ENCODE measurements at places on chromosomes 5 and 9.

GRCh38 chr5:160020964-160021363, 12.0 kb downstream of the TTC1 start:
- no peak for DNase-seq

DNA sequence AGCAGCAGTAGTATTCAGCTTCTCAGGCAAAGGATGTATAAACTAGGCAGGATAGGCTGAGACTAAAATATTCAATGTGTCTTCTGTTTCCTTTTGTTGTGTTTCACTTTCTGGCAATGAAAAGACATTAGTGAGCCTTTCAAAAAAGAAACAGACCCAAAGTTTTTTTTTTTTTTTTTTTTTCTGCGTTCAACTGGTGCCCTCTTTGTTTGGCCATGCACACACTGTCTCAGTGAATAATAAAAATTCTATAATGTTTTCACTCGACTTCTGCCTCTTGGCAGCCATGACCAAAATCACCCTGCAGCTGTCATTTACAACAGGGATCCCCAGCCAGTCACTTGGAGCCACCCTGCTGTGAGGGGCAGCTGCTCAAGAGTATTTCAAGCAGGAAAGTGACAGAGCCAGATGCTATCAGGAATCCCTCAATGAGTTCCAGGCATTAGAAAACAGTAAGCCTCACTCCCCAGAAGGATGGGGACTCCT, 44.0 kb upstream of the MAN2A1 start:
- DNase-seq: no peak

DNA sequence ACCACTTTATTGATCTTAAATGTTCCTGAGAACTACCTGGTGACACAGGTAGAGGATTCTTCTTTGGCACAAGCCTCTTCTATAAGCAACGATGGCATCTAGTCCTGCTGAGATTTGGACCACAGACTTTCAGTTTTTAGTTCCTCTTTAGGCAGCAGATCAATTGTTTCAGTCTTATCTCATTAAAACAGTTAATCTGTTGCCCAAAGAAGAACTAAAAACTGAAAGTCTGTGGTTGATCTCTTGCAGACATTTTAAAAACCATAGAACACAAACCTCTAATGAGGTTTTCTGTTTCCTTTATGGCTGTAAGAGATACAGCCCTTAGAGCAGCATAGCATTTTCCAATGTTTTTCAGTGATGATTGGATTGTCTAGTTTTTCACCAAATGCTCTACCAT, 480.9 kb downstream of the MTRR start:
- DNase-seq: no peak

DNA sequence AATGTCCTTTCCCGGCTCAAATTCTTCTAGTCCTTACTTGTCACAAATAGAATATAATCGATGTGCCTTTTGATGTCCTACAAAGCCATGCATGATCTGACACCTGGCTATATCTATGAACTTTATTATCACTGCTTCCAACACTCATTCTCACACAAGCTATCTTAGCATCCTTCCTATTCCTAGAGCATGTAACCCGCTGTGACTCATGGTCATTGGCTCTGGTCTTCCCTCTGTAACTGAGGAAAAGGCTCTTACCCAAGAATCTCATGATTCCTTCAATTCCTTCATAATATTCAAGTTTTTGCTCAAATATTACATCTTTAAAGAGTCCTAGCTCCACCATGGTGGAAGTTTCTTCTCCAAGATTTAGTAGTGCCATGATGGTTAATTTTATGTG, 480.0 kb upstream of the PAPPA start:
- no peak for DNase-seq

DNA sequence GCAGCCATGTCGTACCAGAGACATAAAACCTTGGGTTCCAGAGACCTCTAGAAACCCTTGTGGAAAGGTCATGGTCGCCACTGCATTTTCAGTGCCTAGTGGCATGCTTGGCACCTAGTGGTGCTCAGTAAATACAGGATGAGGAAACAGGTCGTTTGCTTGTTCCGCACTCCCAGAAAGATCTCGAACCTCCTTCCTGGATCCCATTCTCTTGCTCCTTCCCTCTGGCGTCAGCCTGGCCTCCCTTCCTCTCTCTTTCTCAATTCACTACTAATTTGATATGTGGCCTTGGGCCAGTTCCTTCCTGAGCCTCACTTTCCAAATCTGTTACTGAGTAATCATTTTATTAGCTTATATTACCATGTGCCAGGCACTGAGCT, 4.4 kb downstream of the NDST1 start:
- no peak for DNase-seq

DNA sequence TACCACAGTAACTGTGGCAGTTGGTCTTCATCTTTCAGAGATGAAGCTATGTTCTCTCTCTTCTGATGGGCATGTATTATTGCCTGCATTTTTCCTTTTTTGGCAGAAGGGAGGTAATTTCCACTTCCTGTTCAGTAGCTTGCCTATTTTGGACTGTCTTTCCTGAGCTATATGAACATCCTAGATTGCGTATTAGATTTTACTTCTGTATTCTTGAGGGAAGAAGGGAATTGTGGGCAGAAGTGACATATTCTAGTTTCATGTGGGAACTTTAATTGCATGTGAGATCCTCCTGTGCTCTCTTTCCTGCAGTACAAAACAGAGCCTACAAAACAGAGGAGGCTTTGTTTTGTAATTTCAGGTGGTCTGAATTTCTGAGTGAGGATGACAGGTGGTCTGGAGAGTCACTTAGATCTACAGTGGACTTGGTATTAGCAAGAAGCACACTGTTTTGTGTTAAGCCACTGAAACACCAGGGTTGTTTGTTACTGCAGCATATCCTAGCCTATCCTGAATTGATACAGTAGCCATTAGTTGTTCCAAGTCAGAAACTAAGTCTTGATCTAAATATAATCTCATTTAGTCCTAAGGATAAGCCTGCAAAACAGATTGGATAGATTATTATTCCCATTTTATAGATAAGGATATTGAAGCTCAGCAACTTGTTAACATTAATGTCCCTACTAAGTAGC, 68.1 kb downstream of the AOPEP start:
- no peak for DNase-seq

- DNase-seq: no peak
Observed at GRCh38 chr5:44336708-44337107, 52.5 kb downstream of the FGF10 start.

DNA sequence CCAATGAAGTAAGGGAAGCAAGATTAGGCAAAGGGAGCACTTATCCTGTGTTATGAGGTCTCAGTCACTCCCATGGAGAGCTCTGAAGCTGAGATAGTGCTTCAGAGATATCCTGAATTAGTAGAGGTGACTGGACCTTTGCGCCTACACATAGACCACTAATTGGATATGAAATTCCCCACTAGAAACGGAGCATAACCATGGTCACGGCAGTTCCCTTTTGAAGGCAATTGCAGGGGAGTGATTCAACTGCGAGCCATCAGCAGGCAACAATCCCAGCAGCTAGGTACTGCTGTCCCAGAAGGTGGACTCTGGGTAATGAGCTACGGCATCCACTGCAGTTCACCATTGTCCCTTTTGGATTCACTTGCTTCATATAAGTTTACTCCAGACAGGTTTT, 267.7 kb upstream of the RASA1 start:
- DNase-seq: no peak

DNA sequence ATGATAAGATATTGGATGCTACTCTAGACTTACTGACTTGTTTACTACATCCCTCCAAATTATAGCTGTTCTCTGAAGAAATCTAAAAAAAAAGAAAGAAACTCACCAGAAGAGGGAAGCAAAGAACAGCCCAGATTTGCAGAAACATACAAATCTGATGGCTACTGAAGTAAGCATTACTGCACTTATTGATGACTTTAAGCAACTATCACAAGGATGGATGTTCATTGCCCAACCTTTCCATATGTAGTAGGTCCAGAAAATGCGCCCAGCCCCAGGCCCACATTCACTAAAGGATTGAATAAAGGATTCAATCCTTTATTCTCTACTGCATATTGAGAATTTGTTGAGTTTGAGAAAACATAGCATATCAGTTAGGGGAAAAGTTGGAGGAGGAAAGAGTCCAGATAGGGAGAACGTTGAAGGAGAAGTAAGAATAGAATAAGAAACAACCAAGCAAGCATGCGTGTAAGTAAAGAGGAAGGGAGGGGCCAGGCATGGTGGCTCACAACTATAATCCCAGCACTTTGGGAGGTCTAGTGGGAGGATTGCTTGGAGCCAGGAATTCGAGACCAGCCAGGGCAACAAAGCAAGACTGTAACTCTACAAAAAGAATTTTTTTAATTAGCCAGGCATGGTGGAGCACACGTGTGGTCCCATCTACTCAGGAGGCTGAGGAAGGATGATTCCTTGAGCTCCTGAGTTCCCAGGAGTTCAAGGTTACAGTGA, 33.8 kb upstream of the DTWD2 start:
- no peak for DNase-seq

GRCh38 chr5:150217873-150218692, 28.2 kb downstream of the SLC6A7 start:
- DNase-seq: peak; percentile 89

DNA sequence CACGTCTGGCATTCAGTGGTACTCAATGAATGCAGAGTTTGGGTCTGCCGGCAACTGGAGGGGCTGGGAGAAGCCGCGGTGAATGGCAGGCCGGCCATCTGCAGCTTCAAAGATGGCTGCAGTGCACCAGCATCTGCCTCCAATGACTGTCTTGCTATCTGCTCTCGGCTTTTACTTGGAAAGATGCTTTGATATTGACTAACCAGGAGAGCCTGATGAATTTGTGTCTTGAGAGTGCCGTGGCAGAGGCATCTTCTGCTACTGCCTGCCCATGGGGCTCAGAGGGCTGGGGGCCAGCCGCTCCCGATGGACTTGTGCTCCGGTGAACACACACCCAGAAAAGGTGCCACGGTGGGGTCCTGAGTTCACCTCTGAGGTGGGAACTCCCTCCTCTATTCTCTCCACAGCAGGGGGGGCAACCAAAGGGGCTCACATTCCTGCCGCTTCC, 164.5 kb downstream of the COL23A1 start:
- DNase-seq: peak; percentile 10

- no peak for DNase-seq
Observed at GRCh38 chr9:4223312-4223833, 76.5 kb downstream of the GLIS3 start.

- no peak for DNase-seq
Observed at GRCh38 chr9:124741149-124741548, 30.0 kb downstream of the NR6A1 start.

GRCh38 chr9:88425538-88425950, 37.3 kb downstream of the SPIN1 start:
- DNase-seq: no peak

- DNase-seq: no peak
Observed at GRCh38 chr5:179158556-179158955, 98.4 kb downstream of the ZNF354C start.

GRCh38 chr5:134524826-134525682, at the start of gene JADE2:
Gene JADE2 (plus strand): TSS chr5:134525670. CDS start chr5:134535858, 10,188 bp downstream.
- peak; percentile 77 for DNase-seq

DNA sequence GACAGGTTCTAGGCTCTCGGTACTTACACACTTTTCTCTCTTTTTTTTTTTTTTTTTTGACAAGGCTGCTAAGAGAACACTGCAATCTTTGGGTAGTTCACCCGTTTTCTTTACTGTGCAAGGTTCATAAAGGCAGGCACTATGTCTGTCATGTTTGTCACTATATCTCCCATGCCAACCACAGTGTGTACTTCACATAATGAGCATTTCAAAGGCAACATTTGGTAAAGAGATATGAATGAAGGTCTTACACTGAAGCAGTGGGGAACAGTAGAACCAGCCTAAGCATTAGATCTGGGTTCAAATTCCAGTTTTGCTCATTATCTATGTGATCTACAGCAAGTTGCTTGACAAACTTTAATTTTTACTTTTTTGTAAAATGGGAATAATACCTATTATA, 1.5 kb upstream of the HMGCR start:
- no peak for DNase-seq

DNA sequence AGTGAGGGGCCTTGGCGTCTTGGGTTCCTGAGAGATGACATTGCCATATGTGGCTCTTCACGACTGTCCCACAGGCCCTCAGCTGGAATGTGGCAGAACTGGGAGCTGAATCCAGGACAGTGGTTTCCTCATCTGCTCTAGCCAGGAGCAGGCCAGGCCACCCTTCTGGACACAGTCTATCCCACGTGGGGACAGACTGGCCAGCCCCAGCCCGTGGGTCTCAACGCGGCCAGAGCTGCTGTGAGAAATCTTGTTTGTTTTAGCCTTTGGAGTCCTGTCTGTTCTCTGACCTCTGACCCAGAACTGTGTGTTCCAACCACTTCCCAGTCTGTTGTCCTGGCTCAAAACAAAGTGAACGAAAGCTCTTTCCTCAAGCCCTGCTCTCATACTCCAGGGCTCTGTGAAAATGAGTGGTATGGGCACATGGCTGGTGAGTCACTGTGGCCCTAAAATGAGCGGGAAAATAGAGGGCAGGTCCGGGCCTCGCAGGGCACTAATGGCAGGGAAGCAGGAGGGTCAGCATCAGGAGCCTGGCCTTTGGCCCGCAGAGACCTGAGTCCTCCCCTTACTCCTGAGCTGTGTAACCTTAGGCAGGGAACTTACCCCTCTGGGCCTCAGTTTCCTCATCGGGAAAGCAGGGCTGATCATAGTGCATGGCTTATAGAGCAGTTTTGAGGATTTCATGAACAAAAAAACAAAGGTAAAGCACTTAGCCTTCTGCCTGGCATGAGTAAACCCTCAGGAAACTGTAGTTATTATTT, 34.8 kb upstream of the GLRX start:
- DNase-seq: no peak

DNA sequence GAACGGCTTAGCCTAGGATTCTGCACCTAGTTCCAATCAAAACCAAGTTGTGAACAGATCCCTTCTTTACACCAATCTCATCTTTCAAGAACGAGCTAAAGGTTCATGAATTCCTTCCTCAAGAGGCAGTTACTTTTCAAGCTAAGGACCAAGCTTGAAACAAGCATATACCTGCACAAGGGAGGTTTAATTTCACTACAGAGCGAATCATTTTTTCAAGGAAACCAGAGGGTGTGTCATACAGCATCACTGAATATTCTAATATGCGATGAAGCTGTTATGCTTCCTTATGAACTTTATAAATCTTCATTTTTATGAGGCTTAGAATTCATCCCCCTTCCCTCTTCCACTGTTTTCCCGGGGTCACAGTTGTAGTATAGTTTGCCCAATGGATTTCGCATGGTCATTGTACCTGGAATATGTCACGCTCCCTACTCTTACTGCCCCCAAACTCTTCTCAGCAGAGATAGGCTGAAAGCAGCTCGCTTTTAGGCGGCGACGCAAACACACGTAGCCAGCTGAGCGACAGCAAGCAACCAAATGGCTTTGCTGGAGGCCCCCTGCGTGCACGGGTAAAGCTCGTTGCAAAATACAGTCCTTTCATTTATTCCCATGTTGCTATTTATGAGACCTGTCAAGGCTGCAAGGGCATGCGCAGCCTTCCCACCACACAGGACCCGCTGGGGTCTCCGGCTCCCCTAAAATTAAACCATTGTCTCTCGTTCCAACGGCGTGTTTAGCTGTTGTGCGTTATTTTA, 832 bp downstream of the LMBRD2 start:
- DNase-seq: peak; percentile 74

DNA sequence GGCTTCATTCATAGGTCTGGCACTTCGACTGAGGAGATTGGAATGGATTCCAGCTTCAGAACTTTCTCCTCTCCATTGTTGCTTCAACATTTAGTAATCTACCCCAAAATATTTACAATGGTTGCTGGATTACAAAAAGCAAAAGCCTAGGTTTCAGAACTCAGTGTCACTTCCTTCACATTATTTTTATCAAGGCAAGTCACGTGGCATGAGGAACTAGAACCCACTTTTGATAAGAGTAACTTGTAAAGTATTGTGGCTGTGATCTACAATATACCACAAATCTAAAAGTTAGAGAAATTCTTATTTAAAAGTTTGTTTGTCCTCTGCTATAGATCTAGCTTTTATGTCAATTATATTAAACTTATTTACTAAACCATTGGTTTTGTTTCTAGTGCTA, 39.7 kb upstream of the ANKDD1B start:
- DNase-seq: no peak
